HFFc6 (cell line): ENCODE measurements at places on chromosomes 11 and 22.

- DNase-seq: no peak
Measured at GRCh38 chr11:112377946-112378345, 117.3 kb upstream of the PLET1 start.

DNA sequence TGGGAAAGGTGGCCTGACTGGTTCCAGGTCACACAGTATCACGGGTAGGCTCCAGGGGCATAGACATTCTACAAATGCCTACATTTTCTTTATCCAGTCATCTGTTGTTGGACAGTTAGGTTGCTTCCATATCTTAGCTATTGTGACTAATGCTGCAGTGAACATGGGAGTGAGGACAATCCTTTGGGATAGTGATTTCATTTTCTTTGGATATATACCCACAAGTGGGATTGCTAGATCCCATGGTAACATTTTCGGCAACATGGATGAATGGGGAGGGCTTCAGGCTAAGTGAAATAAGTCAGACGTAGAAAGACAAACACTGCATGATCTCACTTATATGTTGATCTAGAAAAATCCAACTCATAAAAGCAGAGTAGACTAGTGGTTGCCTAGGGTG, 744.3 kb downstream of the NTM start:
- no peak for DNase-seq

DNA sequence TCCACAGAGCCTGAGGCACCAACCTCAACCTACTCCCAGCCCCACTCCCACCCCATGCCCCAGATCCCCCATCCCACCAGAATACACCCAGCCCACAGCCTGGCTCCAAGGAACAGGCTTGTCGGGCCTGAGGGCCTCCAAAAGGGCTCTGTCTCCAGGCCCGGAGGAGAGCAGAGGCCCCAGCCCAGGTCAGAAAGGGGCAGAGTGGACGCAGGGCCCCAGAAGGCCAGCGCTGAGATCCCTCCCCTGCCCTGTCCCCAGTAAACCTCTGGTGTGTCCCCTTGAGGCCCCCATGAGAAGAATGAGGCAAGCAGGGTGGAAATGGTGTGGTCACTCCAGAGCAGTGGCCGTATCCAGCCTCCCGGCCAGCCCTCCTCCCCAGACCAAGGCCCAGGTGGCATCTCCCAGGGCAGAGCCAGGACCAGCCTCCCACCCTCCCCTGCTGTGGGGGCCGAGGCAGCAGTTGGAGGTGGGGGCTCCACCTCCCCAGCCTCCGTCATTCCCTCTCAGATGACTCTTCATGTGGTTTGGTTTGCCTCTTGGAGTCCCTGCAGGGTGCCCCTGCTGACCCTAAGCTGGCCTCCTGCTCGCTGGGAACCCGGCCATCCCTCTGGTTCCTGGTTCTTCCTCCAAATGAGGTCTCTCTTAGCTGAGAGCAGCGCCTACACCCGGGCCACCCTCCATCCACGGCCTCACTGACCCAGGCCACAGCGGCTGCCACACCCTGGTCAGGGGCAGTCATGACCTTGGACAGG, 195.0 kb downstream of the IGLL1 start:
- DNase-seq: no peak

DNA sequence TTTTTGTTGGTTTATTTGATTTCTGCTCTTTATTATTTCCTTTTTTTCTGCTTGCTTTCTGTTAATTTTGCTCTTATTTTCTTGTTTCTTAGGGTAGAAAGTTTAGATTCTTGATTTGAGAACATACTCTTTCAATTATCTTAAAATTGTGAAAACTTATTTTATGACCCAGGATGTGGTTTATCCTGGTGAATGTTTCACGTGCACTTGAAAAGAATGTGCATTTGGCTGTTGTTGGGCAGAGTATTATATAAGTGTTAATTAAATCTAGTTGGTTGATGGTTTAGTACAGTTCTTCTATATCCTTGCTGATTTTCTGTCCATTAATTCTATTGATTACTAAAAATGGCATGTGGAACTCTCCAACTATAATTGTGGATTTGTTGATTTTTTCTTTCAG, 66.9 kb upstream of the NARS2 start:
- no peak for DNase-seq

- no peak for DNase-seq
Measured at GRCh38 chr11:122797651-122798050, 40.6 kb upstream of the CRTAM start.

DNA sequence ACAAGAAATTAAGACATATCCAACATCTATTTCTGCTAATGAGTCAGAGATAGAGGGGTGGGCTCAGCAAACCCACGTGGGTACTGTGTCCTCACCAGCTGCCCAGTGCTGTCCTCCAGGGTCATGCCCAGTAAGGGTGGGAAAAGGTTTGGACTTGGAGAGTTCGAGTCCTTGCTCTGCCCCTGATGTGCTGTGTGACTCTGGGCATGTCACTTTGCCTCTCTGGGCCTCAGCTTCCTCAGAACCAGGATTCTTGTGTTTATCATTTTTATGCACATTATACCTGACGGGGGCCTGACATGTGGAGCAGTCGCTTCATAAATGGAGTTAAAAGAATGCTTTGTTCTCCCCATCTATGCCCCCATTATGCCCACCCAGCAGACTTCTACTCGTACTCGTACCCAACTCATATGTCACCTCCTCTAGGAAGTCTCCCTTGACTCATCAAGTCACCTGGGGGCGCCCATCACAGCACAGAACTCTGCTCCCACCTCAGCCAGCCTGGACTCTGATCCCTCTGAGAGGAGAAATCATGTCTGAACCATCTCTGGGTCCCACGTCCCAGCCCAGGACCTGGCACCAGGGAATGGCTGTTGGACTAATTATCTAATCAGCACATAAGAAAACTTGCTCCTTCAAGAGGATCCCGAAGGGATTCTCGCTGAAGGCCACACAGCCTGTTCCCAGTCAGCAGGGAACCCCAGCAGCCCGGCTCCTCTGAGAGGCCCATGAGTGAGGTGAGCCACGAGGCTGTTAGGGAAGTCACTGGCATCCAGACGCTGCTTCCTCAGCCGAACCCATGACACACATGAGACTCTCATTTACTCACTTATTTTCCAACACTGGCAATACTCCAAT, 38.7 kb upstream of the TSKU start:
- DNase-seq: peak; percentile 32

GRCh38 chr11:134956450-134957210, 544.6 kb upstream of the B3GAT1 start:
- DNase-seq: no peak

GRCh38 chr11:102773386-102773785, 7.0 kb downstream of the MMP10 start:
- DNase-seq: no peak

DNA sequence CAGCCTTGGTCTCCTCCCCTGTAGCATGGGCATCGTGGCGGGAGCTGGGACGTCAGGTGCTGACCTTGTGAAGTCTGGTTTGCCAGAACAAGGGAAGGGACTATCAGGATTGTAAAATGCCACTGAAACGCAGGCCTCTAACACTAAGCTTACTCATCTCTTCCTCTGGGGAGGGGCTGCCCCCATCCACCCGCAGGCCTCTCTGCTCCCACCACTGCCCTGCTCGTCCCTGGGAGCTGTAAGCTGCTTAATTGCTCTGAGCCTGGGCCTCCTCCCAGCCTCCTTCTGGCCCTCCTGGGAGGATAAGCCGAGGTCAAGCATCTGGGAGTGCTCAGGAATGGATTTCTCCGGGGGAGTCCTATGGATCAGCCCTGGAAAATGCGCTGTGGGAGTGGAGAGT, 8.4 kb downstream of the SHISAL1 start:
- DNase-seq: peak; percentile 4

DNA sequence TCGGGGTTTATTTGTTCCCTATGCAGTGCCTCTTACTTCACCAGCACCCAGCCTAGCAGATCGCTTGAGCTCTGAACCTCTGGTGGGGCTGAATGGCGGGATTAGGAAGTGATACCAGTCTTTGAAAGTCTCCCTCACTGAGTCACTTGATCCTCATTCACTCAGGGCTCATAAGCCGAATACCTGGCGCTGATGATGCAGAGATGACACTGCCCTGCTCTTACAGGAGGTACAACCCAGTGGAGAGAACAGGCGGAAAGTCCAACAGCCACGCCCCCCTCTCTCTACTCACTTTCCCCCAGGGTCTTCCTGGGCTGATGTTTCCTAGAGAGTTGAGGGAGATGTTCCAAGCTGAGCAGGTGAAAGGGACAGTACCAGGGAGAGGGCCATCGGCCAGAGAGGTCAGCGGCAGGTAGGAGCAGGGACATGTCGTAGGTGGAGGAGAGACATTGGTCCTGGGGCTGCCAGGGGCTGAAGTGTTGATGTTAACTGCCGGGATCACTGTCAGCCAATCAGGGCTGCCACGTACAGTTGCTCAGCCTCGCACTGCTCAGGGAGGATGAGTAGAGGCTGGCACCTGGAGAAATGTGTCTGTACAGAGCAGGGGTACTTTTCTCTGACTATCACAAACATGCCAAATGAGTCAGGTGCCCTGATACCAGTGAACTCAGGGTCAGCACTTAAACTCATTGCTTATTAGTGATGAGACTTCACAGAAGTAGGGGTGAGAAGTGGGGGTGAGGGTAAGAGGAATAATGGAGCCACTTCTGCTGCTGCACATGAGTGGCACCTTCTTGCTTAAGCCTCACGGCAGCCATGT, 9.9 kb upstream of the APOBEC3A start:
- DNase-seq: no peak

GRCh38 chr11:36577859-36578258, 10.1 kb downstream of the RAG1 start:
- peak; percentile 2 for DNase-seq

DNA sequence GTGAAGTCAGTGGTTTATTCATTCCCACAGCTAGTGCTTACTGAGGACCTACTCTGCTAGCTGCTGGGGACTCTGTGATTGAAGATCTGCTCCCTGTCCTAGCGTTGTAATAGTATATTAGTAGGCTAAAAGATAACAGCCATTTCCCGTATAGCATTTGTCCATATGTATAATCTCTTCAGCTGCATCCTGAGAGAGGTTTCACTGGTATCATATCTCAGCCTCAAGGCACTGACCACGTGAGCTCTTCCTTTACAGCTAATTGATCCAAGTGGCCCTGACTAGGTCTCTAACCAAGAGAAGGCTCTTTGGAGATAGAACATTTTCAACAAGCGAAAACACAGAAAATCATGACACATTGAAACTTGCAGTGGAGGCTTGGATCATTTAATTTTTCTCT, 110.2 kb downstream of the APIP start:
- no peak for DNase-seq

- DNase-seq: no peak
Measured at GRCh38 chr11:10743354-10744000, 7.6 kb upstream of the CTR9 start.

DNA sequence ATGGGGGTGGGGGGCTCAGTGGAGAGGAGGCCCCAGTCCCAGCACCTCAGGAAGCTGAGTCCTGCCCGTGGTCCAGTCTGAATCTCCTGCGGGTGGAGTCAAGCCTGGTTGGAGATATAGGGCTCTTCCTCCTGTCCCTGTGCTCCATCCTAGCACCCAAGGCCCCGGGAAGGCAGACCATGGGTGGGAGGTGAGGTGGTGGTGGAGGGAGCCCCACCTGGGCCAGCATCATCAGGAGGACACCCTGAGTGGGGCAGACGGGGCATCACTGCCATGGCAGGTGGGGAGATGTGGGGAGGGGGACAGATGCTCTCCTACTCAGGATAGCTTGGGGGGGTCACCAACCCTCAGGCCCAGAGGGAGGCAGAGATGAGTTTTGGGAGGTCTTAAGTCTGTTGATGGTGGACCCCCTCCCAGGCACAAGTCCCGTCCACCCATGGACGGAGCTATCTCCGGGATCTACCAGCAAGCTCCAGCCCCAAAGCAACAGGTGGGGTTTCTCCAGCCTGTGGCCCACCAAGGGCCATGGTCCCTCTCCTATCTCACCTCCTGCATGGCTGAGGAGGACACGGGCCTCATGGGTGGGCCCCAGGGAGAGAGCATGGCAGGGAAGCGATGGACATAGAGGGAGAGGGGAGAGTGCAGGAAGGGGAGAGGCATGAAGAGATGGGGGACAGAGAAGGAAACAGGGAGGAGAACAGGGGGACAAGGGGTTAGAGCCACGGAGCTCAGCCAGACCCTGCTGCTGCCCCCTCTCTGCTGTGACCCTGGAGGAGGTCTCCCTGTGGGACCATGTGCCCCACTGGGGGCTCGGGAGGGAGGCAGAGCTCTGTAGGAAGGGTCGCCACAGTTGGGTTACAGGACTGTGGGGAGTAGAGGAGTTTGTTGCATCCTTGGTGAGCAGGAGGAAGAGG, 1.3 kb downstream of the MRGPRE start:
- no peak for DNase-seq

DNA sequence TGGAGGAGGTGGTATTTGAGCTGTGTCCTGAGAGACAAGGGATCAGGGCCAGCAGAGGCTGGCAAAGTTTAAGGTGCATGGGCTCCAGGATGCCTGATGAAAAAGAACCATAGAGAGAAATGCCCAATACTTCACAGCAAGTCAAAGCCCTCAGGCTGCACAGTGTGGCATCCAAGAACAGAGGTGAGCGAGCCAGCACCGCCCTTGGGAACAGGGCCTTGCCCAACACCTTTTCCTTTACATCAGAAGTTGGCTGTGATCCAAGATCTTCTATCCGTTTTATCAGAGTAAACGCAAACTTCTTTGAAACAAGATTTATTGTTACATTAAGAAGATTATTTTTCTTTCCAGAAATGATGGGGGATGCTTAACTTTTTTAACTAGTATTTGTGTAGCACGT, 1.4 kb downstream of the B3GNT6 start:
- no peak for DNase-seq

GRCh38 chr11:107708792-107709191, 3.1 kb downstream of the SLN start:
- no peak for DNase-seq

- DNase-seq: peak; percentile 40
Measured at GRCh38 chr11:4118107-4118506, 23.5 kb downstream of the RRM1 start.

- no peak for DNase-seq
Measured at GRCh38 chr22:48045369-48045768, 1282.9 kb downstream of the TBC1D22A start.

- DNase-seq: no peak
Measured at GRCh38 chr11:93116641-93117441, 81.0 kb downstream of the SLC36A4 start.

DNA sequence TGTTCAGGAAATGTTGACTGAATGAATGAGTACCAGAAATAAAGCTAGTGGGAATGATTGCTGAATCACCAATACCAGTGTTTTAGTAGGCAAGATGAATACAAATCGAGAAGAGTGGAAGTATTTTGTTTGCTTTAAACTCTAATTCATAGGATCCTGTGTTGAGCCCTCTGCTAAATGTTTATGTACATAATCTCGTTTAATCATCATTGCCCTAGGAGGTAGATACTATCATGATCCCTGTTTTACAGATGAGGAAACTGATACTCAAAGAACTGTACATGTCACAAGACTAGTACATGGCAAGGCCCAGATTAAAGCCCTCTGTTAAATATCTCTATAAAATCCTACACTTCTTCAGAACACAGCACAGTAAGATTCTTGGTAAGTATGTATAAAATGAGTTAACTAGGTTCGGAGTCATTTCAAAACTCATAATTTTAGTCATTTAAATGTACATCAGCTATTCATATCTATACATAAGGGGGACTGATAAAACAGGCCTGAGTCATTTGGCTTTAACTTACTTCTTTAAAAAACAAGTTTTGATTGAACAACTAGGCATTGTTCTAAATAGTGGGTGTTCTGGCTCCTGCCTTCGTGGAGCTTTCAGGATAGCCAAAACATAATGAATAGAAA, 97.1 kb downstream of the EXT2 start:
- no peak for DNase-seq
